Testis (tissue), 5 donors: ENCODE measurements at places on chromosomes 13 and 19.

DNA sequence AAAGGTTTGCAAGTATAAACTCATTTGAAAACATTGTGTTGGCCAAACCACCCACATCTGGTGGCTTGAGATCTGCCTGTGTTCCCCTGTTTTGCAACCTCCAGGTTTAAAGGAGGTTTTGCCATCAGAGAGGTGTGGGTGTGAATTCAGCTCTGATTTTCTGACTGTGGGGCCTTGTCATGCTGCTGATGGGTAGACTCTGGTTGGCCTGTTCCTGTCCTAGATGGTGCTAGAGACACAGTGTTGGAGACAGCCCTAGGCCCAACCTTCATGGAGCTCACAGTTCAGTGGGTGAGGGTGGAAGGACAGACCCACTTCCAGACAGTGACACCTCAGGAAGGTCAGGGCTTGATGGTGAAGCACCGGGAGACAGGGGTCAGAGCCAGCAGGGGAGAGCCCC is 7.5 kb downstream of the RAB4B start:
- no peak for DNase-seq

- no peak for DNase-seq
Measured at GRCh38 chr13:50248516-50249143, 233.4 kb downstream of the KCNRG start.

DNA sequence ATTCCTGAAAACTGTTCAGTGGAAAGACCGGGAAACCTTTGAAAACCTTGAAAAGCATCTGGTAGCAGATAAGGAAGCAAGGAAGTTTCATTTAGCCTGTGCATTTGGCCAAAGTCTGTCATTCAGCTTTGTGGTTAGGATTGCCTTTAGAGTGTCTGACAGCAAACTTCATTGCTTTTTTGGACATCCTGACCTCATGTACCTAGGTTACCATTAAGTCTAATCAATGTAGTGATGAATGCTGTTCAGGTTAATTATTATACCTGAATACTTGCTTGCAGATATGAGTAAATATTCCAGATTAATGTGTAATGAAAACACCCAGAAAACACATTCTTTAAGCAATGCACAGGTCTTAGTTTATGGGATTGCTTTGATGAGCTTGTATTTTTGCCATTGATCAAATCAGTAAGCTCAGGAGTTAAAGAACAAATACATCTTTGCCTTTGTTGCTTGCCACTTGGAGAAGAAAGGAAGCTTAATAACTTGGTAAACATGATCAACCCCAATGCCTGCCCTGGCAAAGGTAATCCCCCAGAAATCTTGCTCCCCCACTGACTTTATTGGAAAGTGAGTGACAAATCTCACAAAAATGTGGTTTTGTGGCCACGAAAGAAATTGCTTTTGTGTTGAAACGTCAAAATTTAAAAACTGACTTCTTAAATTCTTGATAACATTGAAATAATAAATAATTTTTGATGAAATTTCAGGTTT is 87.4 kb downstream of the SLC15A1 start:
- DNase-seq, result no peak

- no peak for DNase-seq
Measured at GRCh38 chr13:51997641-51998330, 13.5 kb downstream of the ATP7B start.

DNA sequence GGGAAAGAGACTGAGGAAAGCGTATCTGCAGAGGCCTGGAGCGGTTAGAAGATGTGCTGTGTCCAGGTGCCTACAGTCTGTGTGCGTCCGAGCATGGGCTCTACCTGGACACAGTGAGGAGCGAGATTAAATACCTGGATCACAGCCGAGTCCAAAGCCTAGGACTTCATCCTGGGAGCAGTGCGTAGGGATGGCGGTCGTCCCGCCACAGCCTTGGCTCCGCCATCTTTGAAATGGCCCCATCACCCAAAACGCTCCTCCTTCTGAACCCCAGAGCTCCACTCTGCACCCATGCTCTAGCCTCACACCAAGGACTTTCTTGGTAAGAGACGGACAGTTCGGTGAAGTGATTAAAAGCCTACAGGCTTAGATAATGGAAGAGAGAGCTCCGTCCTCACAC is 19.8 kb downstream of the GP6 start:
- DNase-seq, result no peak
